ENCODE measurements at places on chromosomes 1 and 21. TPM values are rescaled to one million over a fixed set of nuclear protein-coding genes. Genes with fewer than 3 reads are reported as not detected.

CDC42SE1 gene
- total RNA-seq = 29.8 TPM

PDE9A gene
- total RNA-seq = 1.8 TPM

TNFRSF9 gene
- total RNA-seq = under 0.01 TPM

- no peak overlapping the region for H3K4me3 ChIP-seq
- no peaks in the 10 kb centered on the region for H3K27me3 ChIP-seq
- no peaks in the 10 kb centered on the region for H3K4me1 ChIP-seq
- DNase-seq = no peak
- H3K27ac ChIP-seq = no peak overlapping the region
These were observed 155.6 kb upstream of the CSF3R start for GRCh38 chr1:36638268-36638667.

GRCh38 chr21:25717491-25718147 lies 17.1 kb downstream of the ATP5PF start:
- DNase-seq = peak; percentile 55
- H3K27ac ChIP-seq = no peak overlapping the region
- H3K27me3 ChIP-seq = no peaks in the 10 kb centered on the region
- no peaks in the 10 kb centered on the region for H3K4me1 ChIP-seq
- no peaks in the 10 kb centered on the region for H3K36me3 ChIP-seq

GRCh38 chr1:219910716-219911115 lies 17.6 kb downstream of the SLC30A10 start:
- no peaks in the 10 kb centered on the region for H3K4me1 ChIP-seq
- DNase-seq = no peak
- H3K27me3 ChIP-seq = no peaks in the 10 kb centered on the region
- no peak overlapping the region for H3K27ac ChIP-seq
- no peaks in the 10 kb centered on the region for H3K36me3 ChIP-seq

FALEC gene
- 1.0 TPM for total RNA-seq

GRCh38 chr1:92045766-92046495 lies 16.1 kb downstream of the EPHX4 start:
- no peaks in the 10 kb centered on the region for H3K36me3 ChIP-seq
- H3K27me3 ChIP-seq = no peaks in the 10 kb centered on the region
- no peak overlapping the region for H3K4me3 ChIP-seq
- no peak for DNase-seq
- H3K27ac ChIP-seq = no peak overlapping the region

TMEM269 gene
- total RNA-seq = not detected

HJV gene
- not detected for total RNA-seq

GRCh38 chr1:214524824-214525223 lies 26.6 kb downstream of the PTPN14 start:
- H3K36me3 ChIP-seq = no peaks in the 10 kb centered on the region
- no peak for DNase-seq
- no peak overlapping the region for H3K4me3 ChIP-seq

DNA sequence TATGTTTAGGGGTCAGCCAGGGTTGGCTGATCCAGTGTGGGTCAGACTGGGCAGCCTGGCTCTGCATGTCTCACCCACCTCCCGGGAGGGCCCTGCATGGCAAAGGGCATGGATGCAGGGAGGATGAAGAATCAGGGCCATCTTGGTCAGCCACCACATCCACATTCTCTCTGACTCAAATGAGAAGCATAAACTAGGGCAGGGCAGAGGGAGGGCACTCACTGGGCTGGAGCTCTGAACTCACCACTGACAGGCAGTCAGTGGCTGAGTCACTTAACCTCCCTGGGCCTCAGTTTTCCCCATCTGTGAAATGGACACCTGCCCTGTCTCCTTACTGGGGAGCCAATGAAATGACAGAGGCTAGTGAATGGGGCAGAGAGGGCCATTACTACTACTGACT lies 4.3 kb upstream of the CELA2A start:
- peaks cover 3% of the 10 kb centered on the region for H3K4me1 ChIP-seq
- no peak overlapping the region for H3K4me3 ChIP-seq
- no peak overlapping the region for H3K27ac ChIP-seq

DNA sequence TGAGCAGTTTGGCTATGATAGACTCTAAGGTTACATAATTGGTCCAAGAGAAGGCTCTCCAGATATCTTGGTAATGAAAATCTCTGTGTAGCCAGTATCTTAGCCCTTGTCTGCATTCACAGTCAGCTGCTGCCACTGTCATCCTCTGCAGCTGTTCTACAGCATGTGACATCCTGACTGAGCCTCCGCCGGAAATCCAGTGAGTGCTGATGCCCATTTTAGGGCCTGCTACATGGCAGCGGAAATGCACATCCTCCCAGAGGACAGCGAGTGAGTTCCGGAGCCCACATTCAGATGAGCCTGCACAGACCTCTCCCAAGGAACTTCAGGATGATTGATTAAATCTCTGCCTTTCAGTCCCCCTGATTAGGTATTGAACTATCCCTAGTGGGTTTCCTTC lies 237.1 kb downstream of the HHIPL2 start:
- H3K4me3 ChIP-seq = no peak overlapping the region
- H3K36me3 ChIP-seq = no peaks in the 10 kb centered on the region
- no peak overlapping the region for H3K27ac ChIP-seq
- H3K4me1 ChIP-seq = no peaks in the 10 kb centered on the region

RAD54L gene
- 0.66 TPM for total RNA-seq

- no peak for DNase-seq
- H3K4me1 ChIP-seq = no peaks in the 10 kb centered on the region
- H3K27me3 ChIP-seq = peaks cover 2% of the 10 kb centered on the region
- no peak overlapping the region for H3K27ac ChIP-seq
These were observed 17.7 kb upstream of the KCND3 start for GRCh38 chr1:112007169-112007568.

DNA sequence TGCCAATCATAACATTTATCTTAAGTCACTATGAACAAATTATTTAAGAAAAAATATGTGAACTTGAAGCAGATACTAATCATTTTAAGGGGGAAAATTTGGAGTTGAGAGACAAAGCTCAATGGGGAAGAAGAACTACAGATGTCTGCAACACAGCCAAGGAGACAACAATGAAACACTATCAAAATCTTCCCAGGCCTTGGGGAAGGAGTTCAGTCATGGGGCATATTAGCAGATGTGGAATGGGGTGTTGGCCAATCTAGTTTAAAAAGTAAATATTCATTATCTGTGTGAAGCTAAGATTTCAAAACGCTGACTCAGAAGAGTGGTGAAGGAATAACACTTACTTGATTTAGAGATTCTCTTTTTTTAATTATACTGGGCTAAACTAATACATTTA lies 671.6 kb upstream of the ZP4 start:
- H3K4me3 ChIP-seq = no peak overlapping the region
- no peak overlapping the region for H3K27ac ChIP-seq
- H3K36me3 ChIP-seq = no peaks in the 10 kb centered on the region
- DNase-seq = peak; percentile 8

- H3K4me3 ChIP-seq = no peak overlapping the region
- DNase-seq = peak; percentile 63
- peaks cover 7% of the 10 kb centered on the region for H3K4me1 ChIP-seq
- H3K36me3 ChIP-seq = no peaks in the 10 kb centered on the region
- no peak overlapping the region for H3K27ac ChIP-seq
These were observed 25.6 kb downstream of the S100A10 start for GRCh38 chr1:151968058-151968457.

DNA sequence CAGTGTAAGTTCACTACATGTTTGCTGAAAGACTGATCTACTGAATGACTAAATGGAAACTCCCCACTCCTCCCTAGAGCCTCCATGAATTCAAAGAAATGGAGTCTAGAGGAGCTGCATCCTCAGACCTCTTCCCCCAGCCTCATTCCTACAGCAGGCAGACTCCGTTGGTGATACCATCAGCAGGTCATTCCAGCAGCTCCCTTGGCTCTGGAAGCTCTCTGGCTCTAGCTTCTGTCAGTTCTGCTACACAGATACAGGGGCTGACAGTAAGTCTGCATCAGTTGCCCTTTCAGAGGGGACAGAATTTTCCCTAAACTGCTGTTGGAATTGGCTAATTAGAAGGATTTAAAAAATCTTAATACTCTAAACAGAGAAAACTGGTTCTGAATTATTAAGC lies 31.7 kb upstream of the DMRTA2 start:
- H3K4me3 ChIP-seq = no peak overlapping the region
- no peak overlapping the region for H3K27ac ChIP-seq
- no peaks in the 10 kb centered on the region for H3K4me1 ChIP-seq
- no peaks in the 10 kb centered on the region for H3K36me3 ChIP-seq

LRRC38 gene
- total RNA-seq = not detected

BARHL2 gene
- total RNA-seq = not detected

DNA sequence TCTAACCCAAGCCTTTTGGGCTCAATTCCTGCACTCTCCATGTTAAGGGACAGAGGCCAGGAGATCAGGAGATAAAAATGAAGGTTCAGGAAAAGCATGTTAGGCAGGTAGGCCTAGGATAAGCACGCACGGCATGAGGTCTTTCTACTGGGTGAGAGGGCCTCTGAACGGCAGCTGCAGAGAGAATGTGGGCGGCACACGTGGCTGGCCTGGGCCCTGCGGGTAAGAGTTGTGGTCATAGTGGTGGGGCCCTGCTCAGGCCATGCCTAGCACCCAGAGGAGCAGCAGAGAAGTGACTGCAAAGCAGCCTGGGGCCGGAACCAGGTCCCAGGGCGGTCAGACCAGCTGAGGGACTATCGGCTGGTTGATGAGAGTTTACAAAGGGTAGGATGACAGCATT lies 7.5 kb upstream of the FOXO6 start:
- DNase-seq = no peak
- H3K27me3 ChIP-seq = no peaks in the 10 kb centered on the region
- no peak overlapping the region for H3K27ac ChIP-seq

DNA sequence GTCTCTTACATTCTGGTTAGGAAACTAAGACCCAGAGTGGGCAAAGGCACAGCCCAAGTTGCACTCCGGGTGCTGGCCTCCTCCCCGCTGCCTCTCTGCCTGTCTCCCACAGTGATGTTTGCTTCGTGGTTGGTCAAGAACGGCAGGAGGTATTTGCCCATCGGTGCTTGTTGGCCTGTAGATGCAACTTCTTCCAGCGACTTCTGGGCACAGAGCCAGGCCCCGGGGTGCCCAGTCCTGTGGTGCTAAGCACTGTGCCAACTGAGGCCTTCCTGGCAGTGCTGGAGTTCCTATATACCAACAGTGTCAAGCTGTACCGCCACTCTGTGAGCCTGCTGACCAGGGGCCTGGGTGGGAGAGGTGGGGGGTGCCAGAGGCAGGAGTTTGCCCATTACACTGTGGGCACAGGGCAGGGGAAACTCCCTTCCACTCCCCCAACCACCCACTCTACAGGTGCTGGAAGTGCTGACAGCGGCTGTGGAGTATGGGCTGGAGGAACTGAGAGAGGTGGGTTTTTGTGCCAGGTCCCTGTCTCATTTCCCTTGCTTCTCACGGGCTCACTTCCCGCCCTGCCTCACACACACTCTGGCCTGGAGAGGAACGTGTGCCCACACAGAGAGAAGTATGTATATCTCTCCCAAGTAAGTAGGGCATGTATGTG lies 1.9 kb downstream of the BTBD19 start:
- DNase-seq = no peak
- H3K4me3 ChIP-seq = peak overlapping the region; percentile 64
- peaks cover 25% of the 10 kb centered on the region for H3K36me3 ChIP-seq
- H3K4me1 ChIP-seq = peaks cover 63% of the 10 kb centered on the region
- peak overlapping the region; percentile 100 for H3K27ac ChIP-seq

HTR1D gene
- total RNA-seq = not detected

PHLDA3 gene
- 141 TPM for total RNA-seq

GRCh38 chr1:22643381-22643780 lies at the start of gene C1QC:
Gene C1QC (plus strand): TSS chr1:22643633. CDS start chr1:22644024, 391 bp downstream.
- no peaks in the 10 kb centered on the region for H3K4me1 ChIP-seq
- no peak within 1 kb of the TSS for H3K4me3 ChIP-seq
- H3K27me3 ChIP-seq = no peaks in the 10 kb centered on the region
- no peak within 1 kb of the TSS for H3K27ac ChIP-seq

FLG gene
- not detected for total RNA-seq

DNA sequence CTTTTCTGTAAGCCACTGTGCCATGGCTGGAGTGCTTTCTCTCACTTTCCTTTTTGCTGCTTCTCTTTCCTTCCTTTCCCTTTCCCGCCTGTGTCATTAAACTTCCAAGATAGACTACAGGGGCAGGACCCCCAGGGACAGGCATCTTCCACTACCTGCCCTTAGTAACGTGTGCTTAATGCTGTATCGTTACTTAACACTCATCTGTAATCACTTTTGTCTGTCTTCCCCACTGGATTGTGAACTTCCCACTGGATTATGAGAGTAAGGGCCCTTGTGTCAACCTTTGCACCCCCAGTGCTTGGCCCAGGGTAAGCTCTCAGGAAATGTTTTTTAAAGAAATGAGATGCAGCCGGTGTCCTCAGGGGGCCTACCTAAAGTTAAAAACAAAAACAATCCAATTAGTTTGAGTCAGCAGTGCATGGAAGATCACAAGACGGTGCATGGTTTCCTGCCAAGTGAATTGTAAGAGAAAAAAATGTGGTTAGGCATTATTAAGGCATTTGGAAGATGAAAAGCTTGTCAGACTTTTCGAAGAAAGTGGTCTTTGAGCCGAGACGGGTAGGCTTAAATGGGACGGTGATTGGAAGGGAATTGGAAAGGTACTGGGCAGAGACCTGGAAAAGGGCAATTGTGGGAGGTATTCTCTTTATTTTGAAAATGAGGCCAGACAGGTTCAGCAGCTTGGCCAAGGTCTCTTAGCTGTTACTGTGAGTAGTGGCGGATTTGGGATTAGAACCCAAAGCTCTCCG lies 958 bp downstream of the LYPLAL1 start:
- peak; percentile 89 for DNase-seq
- peak overlapping the region; percentile 57 for H3K4me3 ChIP-seq
- H3K36me3 ChIP-seq = no peaks in the 10 kb centered on the region
- no peaks in the 10 kb centered on the region for H3K4me1 ChIP-seq
- H3K27me3 ChIP-seq = no peaks in the 10 kb centered on the region

GRCh38 chr1:111223126-111223685 lies 4.3 kb upstream of the CHI3L2 start:
- H3K36me3 ChIP-seq = no peaks in the 10 kb centered on the region
- no peak overlapping the region for H3K4me3 ChIP-seq
- no peaks in the 10 kb centered on the region for H3K27me3 ChIP-seq
- no peak for DNase-seq

PATJ gene
- total RNA-seq = 12.4 TPM

DNA sequence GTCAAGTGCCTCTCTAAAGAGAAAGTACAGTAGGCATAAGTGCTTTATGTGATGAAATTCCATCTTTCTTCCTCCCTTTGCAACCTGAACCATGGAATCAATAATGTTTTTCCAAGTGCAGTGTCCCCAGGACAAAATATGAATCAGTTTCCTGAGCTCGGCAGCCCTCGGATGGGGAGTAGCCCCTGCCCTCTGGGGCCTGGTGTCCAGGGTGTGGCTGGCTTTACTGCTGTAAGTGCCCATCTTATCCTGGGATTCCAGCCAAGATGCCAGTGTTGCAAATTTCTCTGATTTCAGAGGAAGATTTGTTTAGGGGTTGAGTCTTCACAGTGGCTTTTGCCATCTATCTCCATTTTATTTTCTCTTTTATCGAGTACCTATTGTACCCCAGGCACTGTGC lies 40.5 kb upstream of the SRP9 start:
- no peaks in the 10 kb centered on the region for H3K27me3 ChIP-seq
- H3K4me3 ChIP-seq = no peak overlapping the region
- no peak for DNase-seq

GRCh38 chr1:38173157-38173831 lies 126.7 kb upstream of the POU3F1 start:
- no peak overlapping the region for H3K4me3 ChIP-seq
- no peaks in the 10 kb centered on the region for H3K36me3 ChIP-seq
- no peak overlapping the region for H3K27ac ChIP-seq
- H3K27me3 ChIP-seq = no peaks in the 10 kb centered on the region
- DNase-seq = no peak
